ENCODE measurements at places on chromosomes 6 and 20.

DNA sequence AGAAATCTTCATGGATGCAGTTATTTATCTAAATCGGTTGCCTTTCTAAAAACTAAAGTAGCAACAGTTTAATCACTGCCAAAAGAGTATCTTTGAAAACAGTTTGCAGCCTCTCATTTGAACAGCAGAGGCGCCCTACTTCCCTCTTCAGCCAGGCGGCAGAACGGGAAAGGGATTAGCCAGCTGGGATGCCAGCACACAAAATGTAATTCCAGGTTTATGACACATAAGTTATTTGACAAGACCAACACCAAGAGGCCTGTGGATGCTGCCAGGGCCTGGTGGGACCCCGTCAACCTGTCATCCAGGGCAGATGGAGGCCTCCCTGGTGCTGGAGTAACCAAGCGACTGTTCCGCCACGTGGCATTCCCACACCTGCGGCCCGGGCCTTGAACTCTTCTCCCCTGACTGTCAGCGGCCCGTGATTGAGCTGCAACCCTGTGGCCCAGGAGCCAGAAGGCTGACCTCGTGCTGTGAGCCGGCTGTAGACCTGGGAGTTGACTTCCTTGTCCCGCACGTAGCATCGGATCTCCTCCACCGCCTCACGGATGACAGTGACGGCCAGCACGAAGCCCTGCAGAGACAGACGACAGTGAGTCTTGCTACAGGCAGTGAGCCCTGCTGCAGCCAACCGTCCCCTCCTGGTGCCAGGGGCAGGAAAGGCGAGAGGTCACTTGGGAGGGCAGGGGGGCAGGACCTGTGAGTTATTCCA, 55.5 kb downstream of the ATP9A start:
- DNase-seq, result no peak

DNA sequence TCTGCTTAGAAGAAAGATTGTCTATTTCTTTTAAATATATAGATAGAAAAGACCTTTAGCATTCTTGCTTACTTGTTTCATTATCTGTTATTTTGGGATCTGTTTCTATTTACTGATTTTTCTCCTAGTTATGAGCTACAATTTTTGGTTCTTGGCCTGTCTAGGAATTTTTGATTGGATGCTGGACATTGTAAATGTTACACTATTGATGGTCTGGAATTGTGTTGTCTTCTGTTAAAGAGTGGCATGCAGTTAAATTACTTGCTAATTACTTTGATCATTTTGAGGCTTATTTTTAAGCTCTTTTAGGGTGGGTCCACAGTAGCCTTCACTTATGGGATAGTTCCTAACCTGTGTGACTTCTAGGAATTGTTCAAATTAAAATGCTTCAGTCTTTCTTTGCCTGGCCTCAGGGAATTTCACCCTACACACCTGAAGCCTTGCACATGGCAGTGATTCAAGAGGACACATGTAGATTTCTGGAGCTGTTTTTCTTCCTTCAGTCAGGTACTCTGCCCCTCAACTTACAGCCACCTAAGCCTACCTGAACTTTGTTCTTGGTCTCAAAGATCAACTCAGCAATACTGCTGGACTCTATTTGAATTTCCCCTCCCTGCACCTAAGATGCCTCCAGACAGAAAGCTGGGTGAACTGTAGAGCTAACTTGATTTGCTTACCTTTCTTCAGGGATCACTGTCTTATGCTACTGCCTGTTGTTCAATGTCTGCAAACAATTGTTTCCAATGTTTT, 66.2 kb upstream of the NNAT start:
- no peak for DNase-seq

GRCh38 chr20:34622821-34623451, 54.0 kb downstream of the PIGU start:
- no peak for DNase-seq

- DNase-seq, result no peak
Observed at GRCh38 chr6:37225350-37226169, 32.0 kb upstream of the TBC1D22B start.

DNA sequence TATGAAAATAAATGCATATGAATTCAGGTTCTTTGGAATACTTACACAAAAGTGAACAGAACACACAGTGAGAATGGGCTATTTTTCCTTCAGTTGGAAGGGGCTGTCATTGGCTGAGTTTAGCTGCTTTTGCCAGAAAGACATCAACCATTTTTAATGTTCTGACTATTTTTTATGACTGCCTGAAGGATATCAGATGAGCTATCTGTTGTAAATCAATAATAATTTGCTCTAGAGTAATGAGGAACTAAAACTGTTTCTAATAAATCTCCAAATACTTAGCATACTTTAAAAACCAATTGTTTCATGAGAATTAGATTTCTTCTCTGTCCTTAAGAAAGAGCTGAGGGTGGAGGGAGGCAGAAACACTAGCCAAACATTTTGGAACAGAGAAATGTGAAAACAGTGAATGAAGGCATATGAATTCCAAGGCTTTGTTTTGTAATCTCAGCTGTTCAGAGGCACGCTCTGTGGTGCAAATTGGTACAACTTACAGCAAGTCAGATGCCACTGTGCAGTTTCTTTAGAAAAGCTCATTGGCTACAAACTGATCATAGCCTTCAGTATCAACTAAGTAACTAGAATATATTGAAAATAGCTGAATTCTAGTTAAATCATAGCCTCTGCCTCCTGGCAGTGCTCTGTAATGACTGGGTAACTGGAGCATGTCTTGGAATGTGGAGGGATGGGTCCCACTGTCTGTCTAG, 228.9 kb upstream of the JAG1 start:
- no peak for DNase-seq

DNA sequence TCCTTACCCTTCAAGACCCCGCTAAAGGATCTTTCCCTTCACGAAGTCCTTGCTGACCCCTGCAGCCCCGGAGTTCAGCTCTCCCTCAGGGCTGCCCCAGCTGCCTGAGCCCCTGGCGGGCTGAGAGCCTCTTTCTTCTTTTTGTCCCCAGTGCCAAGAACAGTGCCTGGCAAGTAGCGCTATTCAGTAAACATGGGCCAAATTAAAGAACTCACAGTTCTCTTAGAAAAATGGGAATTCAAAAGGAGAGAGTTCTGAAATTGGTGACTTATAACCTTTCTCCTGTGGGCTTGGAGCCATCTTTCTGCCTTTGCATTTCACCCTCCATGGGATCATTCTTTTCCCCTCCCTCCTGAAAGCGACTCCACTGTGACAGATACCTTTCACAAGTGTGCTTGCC, 227.2 kb downstream of the TMEM242 start:
- DNase-seq, result no peak

DNA sequence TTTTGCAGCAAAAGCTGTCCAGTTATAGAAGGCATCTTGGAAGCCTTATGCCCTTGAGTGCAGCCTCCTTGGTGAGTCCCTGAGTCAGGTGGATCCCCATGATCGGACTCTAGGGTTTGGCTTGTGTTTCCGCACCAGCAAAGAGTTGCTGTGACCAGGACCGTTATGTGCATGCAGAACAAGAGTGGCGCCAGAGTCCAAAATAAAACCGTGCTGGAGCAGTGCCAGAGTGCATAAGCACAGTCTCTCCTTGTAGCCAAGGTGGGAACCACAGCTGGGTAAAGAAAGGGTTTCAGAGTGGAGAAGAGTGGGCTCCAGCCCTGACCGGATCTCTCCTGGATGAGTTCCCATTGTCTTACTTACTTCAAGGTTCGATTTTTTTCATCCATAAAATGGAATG, 58.6 kb downstream of the FOXA2 start:
- no peak for DNase-seq
